Activated T-cell treated with anti-CD3 and anti-CD28 coated beads, Interleukin-2, amount 50 U/mL, for 72 hours (primary cell): ENCODE measurements at places on chromosomes 6 and 20.

DNA sequence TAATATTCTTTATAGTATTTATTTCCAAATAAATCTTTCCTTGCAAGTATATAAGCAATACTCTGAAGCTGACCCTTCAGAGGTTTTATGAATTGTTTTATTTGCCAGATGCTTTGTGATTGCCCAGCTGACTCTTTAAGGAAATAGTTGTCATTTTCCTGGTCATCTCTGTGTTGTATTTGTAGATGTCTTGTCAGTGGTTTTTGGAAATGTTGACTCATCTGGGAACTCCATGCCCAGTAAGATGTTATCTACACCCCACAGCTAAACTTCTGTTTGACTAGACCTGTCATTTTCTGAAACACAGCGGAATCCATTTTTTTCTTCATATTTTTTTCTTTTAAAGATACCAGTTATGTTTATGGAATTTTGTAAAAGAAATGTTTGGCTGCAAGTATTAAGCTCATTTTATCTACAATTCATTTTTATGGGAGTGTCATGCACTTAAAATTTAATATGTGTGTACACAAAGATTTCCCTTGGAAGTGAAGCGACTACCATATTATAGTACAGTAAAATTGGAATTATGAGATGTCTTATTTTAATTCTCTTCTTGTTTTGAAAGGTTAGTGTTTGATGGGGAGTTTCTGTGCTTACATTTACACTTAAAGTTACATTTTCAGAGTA lies 491.0 kb downstream of the NKAIN2 start:
- no peaks in the 10 kb centered on the region for H3K4me1 ChIP-seq
- no peak for DNase-seq
- H3K27me3 ChIP-seq = no peaks in the 10 kb centered on the region
- no peak overlapping the region for H3K27ac ChIP-seq
- H3K36me3 ChIP-seq = no peaks in the 10 kb centered on the region

DNA sequence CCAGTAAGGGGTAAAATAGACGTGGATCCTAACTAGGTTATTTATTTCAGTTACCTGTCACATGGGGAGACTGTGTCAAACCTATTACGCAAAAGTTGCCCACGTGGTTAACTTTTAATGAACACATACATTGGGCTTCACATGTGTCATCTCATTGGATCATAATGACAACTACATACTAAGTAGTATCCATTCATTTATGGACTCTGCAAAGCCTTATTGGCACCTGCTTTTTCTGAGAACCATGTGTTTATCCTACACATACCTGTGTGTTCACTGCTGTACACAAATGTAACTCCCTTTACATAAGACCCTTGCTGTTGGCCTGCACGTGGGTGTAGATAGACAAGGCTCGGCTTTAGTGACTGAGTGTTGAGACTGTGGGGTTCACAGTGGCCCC lies 5.1 kb downstream of the BPIFA1 start:
- H3K4me1 ChIP-seq = no peaks in the 10 kb centered on the region
- H3K27ac ChIP-seq = no peak overlapping the region
- H3K36me3 ChIP-seq = no peaks in the 10 kb centered on the region
- H3K27me3 ChIP-seq = peaks cover 6% of the 10 kb centered on the region
- H3K4me3 ChIP-seq = no peak overlapping the region
- no peak for DNase-seq

DNA sequence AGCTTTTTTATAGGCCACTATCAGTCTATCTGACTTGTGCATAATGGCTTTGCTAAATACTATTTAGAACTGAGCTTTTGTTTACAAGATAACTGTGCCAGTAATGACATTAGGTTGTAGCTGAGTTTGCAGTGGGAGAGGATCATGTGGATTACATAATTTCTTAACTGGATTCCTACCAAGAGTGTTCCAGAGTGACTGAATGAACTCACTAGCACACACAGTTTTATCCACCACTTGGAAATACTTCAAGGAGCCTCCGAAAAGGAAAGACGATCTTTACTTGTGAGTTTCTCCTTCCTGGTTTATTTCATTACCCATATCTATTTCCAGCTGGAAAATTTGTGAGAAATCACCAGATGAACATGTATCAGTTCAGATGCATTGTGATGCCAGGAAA lies 10.9 kb upstream of the SYNE1 start:
- no peak overlapping the region for H3K27ac ChIP-seq
- H3K27me3 ChIP-seq = peaks cover 15% of the 10 kb centered on the region
- no peak overlapping the region for H3K4me3 ChIP-seq
- no peaks in the 10 kb centered on the region for H3K4me1 ChIP-seq
- no peak for DNase-seq

DNA sequence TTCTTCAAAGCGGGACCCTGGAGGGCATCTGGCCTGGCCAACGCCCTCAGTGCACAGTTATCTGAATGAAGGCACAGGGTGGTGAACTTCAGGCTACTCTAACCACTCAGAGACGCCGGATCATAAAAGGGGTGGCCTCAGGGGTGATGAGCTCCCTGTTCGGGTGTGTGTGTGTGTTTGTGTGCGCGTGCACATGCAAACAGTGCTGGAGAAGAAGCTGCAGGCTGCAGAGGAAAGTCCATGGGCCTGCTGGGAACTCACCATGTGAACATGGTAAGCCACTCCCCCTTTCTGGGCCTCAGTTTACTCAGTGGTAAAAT lies 42.0 kb downstream of the KIAA1755 start:
- peaks cover 13% of the 10 kb centered on the region for H3K27me3 ChIP-seq
- no peaks in the 10 kb centered on the region for H3K36me3 ChIP-seq
- H3K27ac ChIP-seq = no peak overlapping the region

DNA sequence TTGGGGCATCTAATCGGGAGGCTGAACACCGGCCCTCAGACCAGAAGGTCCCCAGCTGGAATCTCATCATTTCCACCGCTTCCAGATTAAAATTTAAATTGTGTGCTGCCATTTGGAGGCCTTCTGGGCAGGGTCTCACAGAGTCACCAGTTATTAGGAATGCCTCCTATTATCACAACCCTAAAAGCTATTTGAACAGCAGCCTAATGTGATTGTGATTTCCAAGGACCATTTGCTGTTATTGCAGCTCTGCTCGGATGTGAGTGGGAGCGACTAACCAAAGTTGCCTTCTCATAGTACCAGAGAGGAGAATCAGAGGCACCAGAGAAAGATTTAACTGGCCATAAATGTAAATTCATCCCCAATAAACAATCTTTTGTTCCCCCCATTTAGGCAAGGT lies 277.3 kb downstream of the RNF144B start:
- DNase-seq = no peak
- H3K27ac ChIP-seq = no peak overlapping the region
- H3K36me3 ChIP-seq = no peaks in the 10 kb centered on the region
- no peak overlapping the region for H3K4me3 ChIP-seq
- H3K27me3 ChIP-seq = no peaks in the 10 kb centered on the region

GRCh38 chr6:166420351-166420750 lies 37.6 kb upstream of the MPC1 start:
- H3K4me3 ChIP-seq = no peak overlapping the region
- H3K27me3 ChIP-seq = no peaks in the 10 kb centered on the region

GRCh38 chr6:131255434-131255833 lies 120.2 kb downstream of the AKAP7 start:
- H3K27me3 ChIP-seq = no peaks in the 10 kb centered on the region
- peaks cover 30% of the 10 kb centered on the region for H3K4me1 ChIP-seq
- no peak overlapping the region for H3K4me3 ChIP-seq
- DNase-seq = no peak
- peaks cover 3% of the 10 kb centered on the region for H3K36me3 ChIP-seq

DNA sequence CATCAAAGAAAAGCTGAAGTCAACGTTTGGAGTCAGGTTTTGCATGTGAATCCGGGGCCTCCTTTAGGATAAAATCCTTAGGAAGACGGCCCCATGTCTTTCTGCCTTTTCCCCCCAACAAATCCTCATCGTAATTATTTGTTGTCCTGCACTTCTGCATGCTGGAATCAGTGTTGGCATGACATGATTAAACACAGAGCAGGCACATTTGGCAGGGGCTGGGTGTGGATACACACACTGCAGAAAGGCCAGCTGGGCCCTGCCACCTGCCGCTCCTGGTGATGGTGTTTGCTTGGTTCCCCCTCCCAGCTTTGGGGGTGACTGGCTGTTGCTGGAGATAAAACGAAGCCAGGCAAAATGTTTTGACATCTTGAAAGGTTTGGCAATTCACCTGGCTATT lies 46.3 kb upstream of the FOXA2 start:
- H3K4me1 ChIP-seq = no peaks in the 10 kb centered on the region
- no peak overlapping the region for H3K4me3 ChIP-seq
- no peak for DNase-seq
- H3K36me3 ChIP-seq = no peaks in the 10 kb centered on the region
- H3K27me3 ChIP-seq = no peaks in the 10 kb centered on the region

- no peaks in the 10 kb centered on the region for H3K27me3 ChIP-seq
- DNase-seq = no peak
- H3K4me3 ChIP-seq = no peak overlapping the region
- H3K36me3 ChIP-seq = no peaks in the 10 kb centered on the region
- no peak overlapping the region for H3K27ac ChIP-seq
These were observed 574.2 kb upstream of the JAG1 start for GRCh38 chr20:11248011-11248409.

GRCh38 chr6:10400330-10400729 lies 14.5 kb downstream of the TFAP2A start:
- H3K27me3 ChIP-seq = peaks cover 82% of the 10 kb centered on the region
- H3K27ac ChIP-seq = no peak overlapping the region
- H3K4me3 ChIP-seq = no peak overlapping the region
- peaks cover 13% of the 10 kb centered on the region for H3K36me3 ChIP-seq
- H3K4me1 ChIP-seq = peaks cover 8% of the 10 kb centered on the region

GRCh38 chr20:2889209-2889608 lies 15.9 kb downstream of the PTPRA start:
- no peaks in the 10 kb centered on the region for H3K27me3 ChIP-seq
- H3K4me1 ChIP-seq = peaks cover 70% of the 10 kb centered on the region
- H3K27ac ChIP-seq = no peak overlapping the region
- peaks cover 20% of the 10 kb centered on the region for H3K36me3 ChIP-seq

DNA sequence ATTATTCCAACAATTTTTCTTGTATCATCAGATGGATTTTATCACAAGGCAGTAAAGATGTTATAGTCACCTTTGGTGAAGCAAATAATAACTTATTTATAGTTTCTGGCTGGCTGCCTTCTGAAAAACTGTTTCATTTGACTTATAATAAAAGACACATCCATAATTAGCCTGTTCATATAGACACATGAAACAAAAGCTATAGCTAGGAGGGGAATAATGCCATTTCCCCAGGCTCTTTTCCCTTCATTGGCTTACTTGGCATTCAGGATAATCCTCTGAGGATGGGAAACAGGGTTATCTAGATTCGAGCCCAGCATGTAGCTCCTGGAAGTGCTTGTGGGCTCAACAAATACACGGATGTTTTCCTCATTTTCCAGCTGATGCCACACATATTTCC lies 17.5 kb downstream of the MMP24 start:
- H3K27ac ChIP-seq = no peak overlapping the region
- H3K4me3 ChIP-seq = no peak overlapping the region
- no peaks in the 10 kb centered on the region for H3K36me3 ChIP-seq
- H3K27me3 ChIP-seq = no peaks in the 10 kb centered on the region

GRCh38 chr6:27406085-27406484 lies 17.5 kb downstream of the ZNF391 start:
- peaks cover 20% of the 10 kb centered on the region for H3K36me3 ChIP-seq
- no peaks in the 10 kb centered on the region for H3K4me1 ChIP-seq
- no peak for DNase-seq
